Right atrium auricular region (tissue), 2 donors: ENCODE measurements at places on chromosomes 5 and 9. TPM values are rescaled to one million over a fixed set of nuclear protein-coding genes. Genes with fewer than 3 reads are reported as not detected.

RAI14 gene
- 14.0 TPM for total RNA-seq

DNA sequence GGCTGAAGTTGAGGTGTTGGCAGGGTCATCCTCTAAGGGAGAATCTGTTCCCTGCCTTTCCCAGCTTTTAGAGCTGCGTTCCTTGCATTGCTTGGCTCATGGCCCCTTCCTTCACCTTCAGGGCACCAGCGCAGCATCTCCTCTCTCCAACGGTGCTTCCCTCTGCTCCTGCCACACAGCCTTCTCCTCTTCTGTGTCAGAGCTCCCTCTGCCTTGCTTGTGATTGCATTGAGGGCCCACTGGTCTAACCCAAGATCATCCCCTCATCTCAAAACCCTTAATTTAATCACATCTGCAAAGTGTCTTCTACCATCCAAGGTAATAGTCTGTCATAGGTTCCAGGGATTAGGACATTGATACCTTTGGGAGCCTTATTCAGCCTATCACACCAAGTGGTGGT lies 205.7 kb upstream of the TBCA start:
- no peaks in the 10 kb centered on the region for H3K27me3 ChIP-seq
- H3K36me3 ChIP-seq = no peaks in the 10 kb centered on the region
- H3K4me1 ChIP-seq = no peaks in the 10 kb centered on the region
- H3K4me3 ChIP-seq = no peak overlapping the region
- H3K27ac ChIP-seq = no peak overlapping the region

- H3K4me1 ChIP-seq = no peaks in the 10 kb centered on the region
- H3K27me3 ChIP-seq = peaks cover 55% of the 10 kb centered on the region
- no peak overlapping the region for H3K4me3 ChIP-seq
- DNase-seq = no peak
- peaks cover 6% of the 10 kb centered on the region for H3K36me3 ChIP-seq
- no peak overlapping the region for H3K27ac ChIP-seq
These were observed 653 bp downstream of the LHX3 start for GRCh38 chr9:136204145-136204805.

ACTBL2 gene
- total RNA-seq = not detected

PDE6A gene
- total RNA-seq = 0.08 TPM

DNA sequence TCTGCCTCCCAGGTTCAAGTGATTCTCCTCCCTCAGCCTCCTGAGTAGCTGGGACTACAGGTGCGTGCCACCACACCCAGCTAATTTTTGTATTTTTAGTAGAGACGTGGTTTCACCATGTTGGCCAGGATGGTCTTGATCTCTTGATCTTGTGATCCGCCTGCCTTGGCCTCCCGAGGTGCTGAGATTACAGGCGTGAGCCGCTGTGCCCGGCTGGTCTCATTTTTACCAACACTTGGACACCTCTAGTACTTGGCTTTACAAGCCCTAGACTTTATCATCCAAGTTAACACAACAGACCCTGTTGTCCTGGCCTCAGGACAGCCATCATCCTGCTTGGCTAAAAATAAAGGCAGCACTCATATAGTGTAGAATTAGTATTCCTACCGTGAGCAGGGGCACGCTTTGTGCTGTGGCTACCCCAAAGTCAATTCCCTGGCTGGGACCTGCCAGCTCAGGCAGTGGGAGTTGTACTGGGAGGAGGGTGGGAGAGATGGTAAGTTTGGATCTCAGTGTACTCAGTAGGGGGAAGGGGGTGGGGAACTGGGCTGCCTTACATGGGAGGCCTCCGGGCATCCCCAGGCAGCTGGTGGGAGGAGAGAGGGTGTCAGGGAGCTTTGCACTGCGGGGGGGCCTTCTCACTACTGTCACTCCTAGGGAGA lies 6.6 kb downstream of the PDZD2 start:
- no peaks in the 10 kb centered on the region for H3K27me3 ChIP-seq
- peaks cover 62% of the 10 kb centered on the region for H3K4me1 ChIP-seq
- H3K27ac ChIP-seq = peak overlapping the region; percentile 82
- H3K4me3 ChIP-seq = no peak overlapping the region
- no peaks in the 10 kb centered on the region for H3K36me3 ChIP-seq
- no peak for DNase-seq

INSL4 gene
- not detected for total RNA-seq

DNA sequence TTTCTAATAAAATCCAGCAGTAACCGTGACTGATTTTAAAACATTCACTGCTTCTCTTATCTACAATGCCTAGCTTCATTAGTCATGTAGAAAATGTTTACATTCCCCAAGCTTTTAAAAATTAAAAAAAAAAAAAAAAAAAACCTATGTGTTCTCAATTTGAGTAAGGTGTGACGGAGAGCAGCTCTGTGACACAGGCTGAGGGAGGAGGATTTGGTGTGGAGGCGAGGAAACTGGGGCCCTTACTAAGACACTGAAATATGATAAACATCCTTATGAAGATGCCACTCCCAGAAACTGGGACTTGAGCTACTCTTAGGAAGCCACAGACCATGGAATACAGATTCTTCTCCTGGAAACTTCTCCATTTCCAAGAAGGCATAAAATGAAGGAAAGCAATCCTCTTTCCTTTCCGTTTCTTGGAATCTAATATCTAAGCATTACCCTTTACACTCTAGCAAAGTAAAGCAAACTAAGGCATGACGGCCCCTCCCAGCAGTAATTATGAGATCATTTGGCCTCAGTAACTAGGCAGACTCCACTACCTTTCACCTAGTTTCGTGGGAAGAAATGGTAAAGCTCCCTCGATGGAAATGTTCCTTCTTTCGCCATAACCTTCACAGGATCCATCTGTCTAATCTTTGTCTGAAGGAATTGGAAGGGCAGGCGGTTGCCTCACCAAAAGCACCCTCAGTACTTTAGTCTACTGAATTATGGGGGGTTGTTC lies 23.5 kb downstream of the GRAMD2B start:
- peaks cover 14% of the 10 kb centered on the region for H3K4me1 ChIP-seq
- H3K4me3 ChIP-seq = no peak overlapping the region
- no peaks in the 10 kb centered on the region for H3K27me3 ChIP-seq
- H3K27ac ChIP-seq = no peak overlapping the region

- no peak overlapping the region for H3K27ac ChIP-seq
- no peaks in the 10 kb centered on the region for H3K27me3 ChIP-seq
- H3K36me3 ChIP-seq = no peaks in the 10 kb centered on the region
- no peaks in the 10 kb centered on the region for H3K4me1 ChIP-seq
These were observed 31.4 kb downstream of the ACTBL2 start for GRCh38 chr5:57450991-57451876.
